ENCODE measurements at places on chromosomes 11 and 22. TPM values are rescaled to one million over a fixed set of nuclear protein-coding genes. Genes with fewer than 3 reads are reported as not detected.

Gene MPPED2
- 70.9 TPM for total RNA-seq

Gene APOL1
- total RNA-seq: 5.7 TPM

DNA sequence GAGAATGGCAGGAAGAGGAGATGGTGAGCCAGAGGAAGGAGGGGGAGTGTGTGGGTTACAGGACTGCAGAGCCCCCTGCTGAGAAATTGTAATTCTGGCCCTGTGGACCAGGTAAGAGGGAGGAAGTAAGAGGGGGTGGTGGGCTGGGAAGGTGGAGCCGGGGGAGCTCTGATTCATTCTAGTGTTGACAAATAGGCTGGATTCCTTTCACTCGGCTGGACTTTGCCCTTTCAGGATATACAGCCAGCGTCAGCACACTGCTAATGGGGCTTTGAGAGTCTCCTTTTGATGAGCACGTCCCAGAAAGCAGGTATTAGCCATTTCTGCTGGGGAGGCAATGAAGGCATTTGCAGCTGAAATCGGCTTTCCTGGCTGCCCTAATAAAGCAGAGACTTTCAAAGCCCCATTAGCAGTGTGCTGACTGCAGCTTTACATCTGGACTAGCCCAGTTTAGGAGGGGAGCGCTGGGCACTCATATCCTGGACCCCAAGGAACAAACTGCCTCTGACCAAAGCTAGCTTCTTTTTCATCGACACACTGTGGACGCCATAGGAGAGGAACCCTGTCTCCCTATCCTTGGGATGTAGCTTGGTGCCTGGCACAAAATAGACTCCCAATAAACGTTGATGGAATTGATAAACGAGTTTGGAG is 44.8 kb upstream of the CADM1 start:
- peak; percentile 47 for DNase-seq

DNA sequence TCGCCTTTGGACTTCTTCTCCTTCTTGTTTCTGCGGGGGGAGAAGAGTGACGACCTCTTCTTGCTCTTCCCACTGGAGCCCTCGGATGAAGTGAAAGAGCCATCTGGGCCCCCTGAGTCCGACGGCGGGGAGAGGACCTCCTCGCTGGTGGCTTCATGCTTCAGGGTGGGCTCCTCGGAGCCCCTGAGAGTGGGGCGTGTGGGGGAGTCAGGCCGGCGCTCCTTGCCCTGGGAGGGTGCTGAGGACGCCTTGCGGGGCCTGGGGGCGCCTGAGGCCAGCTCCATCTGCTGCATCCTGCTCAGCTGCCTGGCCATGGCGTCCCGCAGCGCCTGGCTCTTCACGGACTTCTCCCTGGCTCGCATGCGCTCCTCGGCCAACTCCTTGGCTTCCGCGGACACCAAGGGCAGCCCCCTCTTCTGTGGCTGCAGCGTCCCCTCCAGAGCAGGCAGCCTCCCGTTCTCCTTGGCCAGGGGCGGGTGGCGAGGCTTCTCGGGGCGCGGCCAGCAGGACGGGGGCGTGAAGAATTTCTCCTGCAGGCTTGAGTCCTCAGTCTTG is 43.3 kb upstream of the BID start:
- DNase-seq: no peak

- no peak for DNase-seq
Measured at GRCh38 chr22:36351921-36352802, 35.6 kb downstream of the MYH9 start.
